ENCODE measurements at places on chromosomes 3 and 15.

GRCh38 chr15:39195961-39196486 lies 384.9 kb upstream of the THBS1 start:
- DNase-seq = no peak

DNA sequence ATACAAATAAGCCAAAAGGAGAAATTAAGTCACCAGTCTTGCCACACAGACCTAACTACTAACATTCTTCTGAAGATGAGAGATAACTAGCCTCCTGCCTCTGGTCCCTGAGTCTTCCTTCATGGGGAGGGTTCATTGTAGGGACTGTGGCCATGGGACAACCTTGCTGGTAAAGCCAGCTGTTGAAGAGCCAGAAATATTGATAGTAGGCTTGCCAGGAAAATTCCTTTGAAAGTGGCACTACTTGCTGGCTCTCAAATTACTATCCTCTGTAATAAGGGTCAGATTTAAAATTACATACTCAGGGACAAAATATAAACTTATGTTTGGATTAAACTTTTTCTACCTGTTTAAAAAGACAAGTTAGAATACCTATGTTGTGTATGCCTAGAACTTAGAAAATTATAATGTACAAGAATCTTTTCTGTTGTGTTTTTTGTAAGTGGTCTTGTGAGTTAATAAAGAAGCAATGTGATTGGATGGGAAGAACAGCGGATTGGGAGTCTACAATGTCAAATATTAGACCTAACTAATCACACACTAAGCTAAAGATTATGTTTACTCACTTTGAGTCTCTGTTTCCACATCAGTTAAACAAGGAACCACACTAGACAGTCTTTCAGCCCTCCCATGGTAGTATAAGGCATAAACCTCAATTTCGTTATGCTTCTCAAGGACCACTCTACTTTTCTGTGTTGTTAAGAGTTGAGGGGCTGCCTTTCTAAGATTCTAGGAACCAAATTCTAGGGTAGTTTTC lies 60.0 kb upstream of the TRIM71 start:
- no peak for DNase-seq

DNA sequence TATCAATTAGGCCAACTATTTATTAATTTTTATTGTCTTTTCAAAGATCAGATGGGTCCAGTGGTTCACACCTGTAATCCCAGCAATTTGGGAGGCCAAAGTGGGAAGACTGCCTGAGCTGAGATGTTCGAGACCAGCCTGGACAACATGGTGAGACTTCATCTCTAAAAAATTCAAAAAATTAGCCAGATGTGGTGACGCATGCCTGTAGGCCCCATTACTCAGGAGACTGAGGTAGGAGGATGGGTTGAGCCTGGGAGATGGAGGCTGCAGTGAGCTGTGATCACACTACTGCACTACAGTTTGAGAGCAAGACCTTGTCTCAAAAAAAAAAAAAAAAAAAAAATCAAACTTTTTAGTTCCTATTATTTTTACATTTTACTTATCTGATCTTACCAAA lies 8.2 kb downstream of the AP3S2 start:
- DNase-seq = no peak

- DNase-seq = no peak
Measured at GRCh38 chr15:100571592-100572167, 30.3 kb downstream of the LINS1 start.

- DNase-seq = no peak
Measured at GRCh38 chr3:86792316-86792715, 198.6 kb downstream of the VGLL3 start.

DNA sequence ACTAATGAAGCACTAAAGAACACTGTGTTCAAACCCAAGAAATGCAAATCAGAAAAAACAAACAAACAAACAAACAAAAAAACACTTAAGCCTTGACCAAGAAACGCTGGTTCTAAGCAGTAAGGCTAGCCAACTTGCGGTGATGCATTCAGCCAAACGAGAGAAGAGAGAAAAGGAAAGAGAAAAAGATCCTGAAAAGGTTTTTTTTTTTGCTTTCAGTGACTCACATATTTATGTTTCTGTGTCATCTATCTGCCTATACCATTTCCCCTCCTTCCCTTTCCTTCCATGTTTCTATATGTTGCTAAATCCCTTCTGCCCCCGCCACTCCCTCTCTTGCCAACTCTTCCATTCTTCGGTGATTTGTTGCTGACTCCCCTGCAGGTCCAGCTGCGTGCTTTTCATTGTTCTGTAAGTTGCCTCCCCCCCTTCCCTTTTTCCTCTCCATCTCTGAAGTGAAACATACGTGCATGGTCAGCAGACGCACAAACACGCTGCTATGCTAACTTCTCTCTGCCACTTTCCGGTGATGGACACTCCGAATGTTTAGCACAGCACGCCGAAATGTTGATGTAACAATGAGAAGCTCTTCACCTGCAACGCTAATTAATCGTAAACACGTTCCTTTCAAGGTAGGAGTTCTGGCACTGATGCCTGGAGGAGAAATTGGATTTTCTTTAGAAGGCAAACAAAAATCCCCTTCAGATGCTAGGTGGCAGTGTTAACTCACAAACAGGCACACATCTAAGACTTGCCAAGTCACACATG lies 154.4 kb downstream of the TUSC7 start:
- no peak for DNase-seq

- no peak for DNase-seq
Measured at GRCh38 chr3:47954567-47954966, 61.6 kb downstream of the MAP4 start.

GRCh38 chr15:74127255-74127953 lies 3.0 kb upstream of the ISLR2 start:
- DNase-seq = peak; percentile 73

DNA sequence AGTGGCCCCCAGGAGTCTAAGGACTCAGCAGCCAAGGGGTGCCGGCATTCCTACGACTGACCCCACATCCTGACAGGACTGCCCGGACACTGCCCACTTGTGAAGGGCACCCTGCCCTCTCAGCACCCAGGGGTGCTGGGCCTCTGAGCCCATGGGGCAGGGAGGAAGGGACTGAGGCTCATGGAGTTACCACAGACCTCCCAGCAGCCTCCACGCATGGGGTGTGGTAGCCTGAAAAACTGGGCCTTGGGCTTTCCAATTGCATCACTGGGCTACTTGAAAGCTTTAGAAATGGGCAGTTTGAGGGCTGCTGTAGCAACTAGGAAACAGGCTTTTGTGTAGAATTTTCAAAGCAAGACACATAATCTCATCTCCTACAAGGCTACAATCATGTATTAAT lies 13.2 kb downstream of the TKT start:
- no peak for DNase-seq
